HT-29 (cell line): ENCODE measurements at places on chromosomes 12 and 14. TPM values are rescaled to one million over a fixed set of nuclear protein-coding genes. Genes with fewer than 3 reads are reported as not detected.

DNA sequence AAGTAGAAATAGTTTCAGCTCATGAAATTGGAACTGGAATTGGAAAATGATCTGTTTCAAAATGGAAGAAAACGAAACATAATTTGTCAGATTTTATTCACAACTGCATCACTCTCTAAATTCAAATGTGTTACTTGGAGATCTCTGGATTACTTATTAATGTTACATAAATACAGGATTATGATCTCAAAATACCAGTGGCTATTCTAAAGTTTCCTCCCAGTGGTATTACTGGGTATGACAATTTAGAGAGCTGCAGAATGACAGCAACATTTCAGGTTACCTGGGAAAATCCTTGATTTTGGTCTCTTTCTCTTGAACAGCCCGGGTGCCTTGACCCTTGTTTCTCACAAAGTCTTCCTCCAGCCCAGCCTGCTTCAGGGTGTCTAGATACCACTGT is 14.2 kb downstream of the FAM161B start:
- DNase-seq: peak; percentile 53

GRCh38 chr12:58916921-58917511 is 3.3 kb downstream of the LRIG3 start:
- DNase-seq: no peak

The HOXC10 gene
- 1.7 TPM in 1 of 2 replicates, not detected in the other for total RNA-seq

GRCh38 chr14:68856572-68856971 is 63.7 kb upstream of the ZFP36L1 start:
- DNase-seq: no peak

GRCh38 chr12:51450806-51451205 is 26.2 kb downstream of the SLC4A8 start:
- no peak for DNase-seq

GRCh38 chr12:93174473-93174872 is 203.3 kb upstream of the NUDT4 start:
- DNase-seq: no peak
